ENCODE measurements at places on chromosomes 1 and 21. TPM values are rescaled to one million over a fixed set of nuclear protein-coding genes. Genes with fewer than 3 reads are reported as not detected.
A peak's percentile ranks its signal among the peaks of the same experiment; 100 is the strongest.

GRCh38 chr21:33149181-33149580 is 79.2 kb downstream of the OLIG1 start:
- DNase-seq: no peak
- H3K4me1 ChIP-seq: no peaks in the 10 kb centered on the region
- no peak overlapping the region for H3K27ac ChIP-seq
- H3K27me3 ChIP-seq: peaks cover 15% of the 10 kb centered on the region
- no peak overlapping the region for H3K4me3 ChIP-seq

The FAM78B gene
- total RNA-seq: not detected

GRCh38 chr1:207867136-207868109 is 43.5 kb downstream of the CD34 start:
- H3K4me1 ChIP-seq: peaks cover 22% of the 10 kb centered on the region
- peak overlapping the region; percentile 64 for H3K4me3 ChIP-seq

GRCh38 chr1:204983881-204984280 is 59.1 kb upstream of the CNTN2 start:
- H3K36me3 ChIP-seq: no peaks in the 10 kb centered on the region
- H3K27me3 ChIP-seq: peaks cover 11% of the 10 kb centered on the region
- no peaks in the 10 kb centered on the region for H3K4me1 ChIP-seq
- no peak overlapping the region for H3K4me3 ChIP-seq

The ARHGEF19 gene
- 6.2 TPM for total RNA-seq

DNA sequence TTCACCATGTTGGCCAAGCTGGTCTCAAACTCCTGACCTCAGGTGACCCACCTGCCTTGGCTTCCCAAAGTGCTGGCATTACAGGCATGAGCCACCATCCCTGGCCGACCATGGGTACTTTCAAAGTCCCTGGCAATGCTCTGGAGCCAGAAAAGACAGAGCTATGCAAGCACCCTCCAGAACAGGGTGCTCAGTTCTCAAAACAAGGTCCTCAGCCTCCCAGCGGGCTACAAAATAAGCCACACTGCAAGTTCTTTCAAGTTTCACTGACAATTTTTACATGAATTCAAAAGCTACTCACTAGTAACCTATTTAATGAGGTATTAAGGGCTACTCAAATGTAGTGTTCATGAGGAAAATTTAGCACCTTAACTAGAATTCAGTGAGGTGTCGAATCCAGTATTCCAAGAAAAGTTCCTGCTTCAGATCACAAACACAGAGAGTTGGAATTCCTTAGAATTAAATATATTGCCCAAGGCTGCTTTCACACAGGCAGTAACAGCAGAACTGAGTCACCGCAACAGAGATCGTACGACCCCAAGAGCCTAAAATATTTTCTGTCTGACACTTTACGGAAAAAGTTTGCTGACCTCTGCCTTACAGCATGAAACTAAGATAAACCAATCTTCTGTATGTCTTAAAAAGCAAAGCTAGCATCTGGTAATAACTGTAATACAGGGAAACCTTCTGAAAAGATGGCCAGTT is 60.7 kb downstream of the HSF2BP start:
- no peaks in the 10 kb centered on the region for H3K36me3 ChIP-seq
- no peak overlapping the region for H3K4me3 ChIP-seq

DNA sequence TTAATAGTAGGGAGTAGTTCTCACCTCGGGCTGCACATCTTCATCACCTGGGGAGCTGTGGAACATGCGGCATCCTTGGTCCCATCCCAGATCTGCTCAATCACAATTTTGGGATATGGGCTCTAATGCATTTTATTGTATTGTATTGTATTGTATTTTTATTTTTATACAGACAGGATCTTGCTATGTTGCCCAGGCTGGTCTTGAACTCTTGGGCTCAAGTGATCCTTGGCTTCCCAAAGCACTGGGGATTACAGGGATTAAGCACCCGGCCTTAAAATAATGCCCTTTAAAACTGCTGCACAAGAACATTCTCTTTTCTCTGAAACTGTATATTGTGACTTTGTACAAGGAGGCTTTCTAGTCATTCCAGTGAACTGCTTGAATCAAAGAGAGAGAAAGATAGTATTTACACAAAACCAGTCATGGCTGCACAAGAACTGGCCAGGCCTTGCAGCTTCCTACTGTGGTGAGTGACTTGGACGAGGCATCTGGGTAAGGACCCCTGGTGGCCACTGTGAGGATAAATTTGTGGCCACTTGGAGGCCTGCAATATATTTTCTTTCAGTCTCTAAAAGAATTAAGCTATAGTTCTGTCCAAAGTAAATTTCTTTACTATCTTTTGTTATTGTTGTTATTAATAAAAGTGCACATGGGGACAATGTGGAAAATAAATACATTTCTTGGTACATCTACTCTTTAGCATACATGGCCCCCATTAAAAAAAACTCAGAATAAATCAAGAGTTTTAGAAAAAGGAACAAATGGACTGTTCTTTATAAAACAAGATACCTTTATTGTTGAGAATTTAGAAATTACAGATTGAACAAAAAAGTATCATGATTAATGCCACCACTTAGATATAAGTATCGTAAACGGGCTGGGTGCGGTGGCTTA is 48.0 kb downstream of the TBCE start:
- peak; percentile 70 for DNase-seq
- H3K4me3 ChIP-seq: no peak overlapping the region
- no peaks in the 10 kb centered on the region for H3K27me3 ChIP-seq
- no peak overlapping the region for H3K27ac ChIP-seq
- no peaks in the 10 kb centered on the region for H3K36me3 ChIP-seq

The PTGS2 gene
- total RNA-seq: 24.1 TPM

- H3K4me3 ChIP-seq: no peak overlapping the region
- no peak overlapping the region for H3K27ac ChIP-seq
- DNase-seq: no peak
Measured at GRCh38 chr1:108878678-108879077, 1.9 kb downstream of the GPSM2 start.

DNA sequence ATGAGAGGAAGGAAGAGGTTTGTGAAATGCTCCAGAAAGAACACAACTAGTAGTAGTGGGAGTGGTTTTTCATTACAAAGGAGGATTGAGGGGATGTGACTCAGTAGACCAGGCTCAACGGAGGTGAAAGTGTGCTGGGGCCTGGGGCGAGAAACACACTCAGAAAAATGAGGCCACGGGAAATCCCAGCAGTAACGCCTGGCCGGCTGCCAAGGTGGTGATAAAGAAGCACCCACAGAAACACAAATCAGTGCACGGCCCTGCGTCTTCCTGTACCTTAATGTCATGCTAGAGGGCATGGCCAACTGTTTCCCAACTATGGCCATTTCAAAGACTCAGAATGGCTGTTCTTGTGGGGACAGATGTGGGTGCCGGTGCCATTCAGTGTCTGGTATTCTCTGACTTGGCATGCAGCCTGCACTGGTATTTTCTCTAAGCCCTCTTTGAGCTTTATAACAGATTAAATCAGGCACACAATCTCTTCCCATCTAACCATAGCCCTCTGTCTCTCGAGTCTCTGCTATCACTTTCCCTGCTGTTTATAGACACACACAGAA is 38.2 kb downstream of the URB2 start:
- no peaks in the 10 kb centered on the region for H3K27me3 ChIP-seq
- no peak overlapping the region for H3K4me3 ChIP-seq
- DNase-seq: peak; percentile 85
- peaks cover 17% of the 10 kb centered on the region for H3K4me1 ChIP-seq
- H3K27ac ChIP-seq: peak overlapping the region; percentile 43

- DNase-seq: peak; percentile 59
- H3K36me3 ChIP-seq: no peaks in the 10 kb centered on the region
- H3K4me1 ChIP-seq: peaks cover 18% of the 10 kb centered on the region
- H3K27me3 ChIP-seq: no peaks in the 10 kb centered on the region
- H3K4me3 ChIP-seq: no peak overlapping the region
Measured at GRCh38 chr1:207240325-207241101, 81.0 kb upstream of the CD55 start.

DNA sequence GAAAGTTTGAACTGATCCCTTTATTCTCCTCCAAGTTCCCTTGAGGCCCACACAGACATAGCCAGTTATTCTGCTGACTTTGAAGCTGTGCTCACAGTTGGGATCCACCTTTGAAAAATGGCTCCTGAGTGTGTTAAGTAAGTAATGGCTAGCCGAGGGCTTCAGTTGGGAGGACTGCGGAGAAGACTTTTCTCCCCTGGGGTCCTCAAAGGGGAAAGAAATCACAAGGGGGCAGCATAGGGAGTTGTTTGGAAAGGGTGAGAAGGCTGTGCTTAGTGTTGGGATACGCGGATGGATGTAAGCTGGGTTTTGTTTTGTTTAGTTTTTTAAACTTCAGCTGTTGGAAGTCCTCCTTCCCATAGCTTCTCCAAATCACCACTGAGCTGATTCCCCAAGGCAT is 8.3 kb downstream of the PGM1 start:
- DNase-seq: no peak
- no peaks in the 10 kb centered on the region for H3K27me3 ChIP-seq
- no peaks in the 10 kb centered on the region for H3K4me1 ChIP-seq
- no peak overlapping the region for H3K27ac ChIP-seq
- no peak overlapping the region for H3K4me3 ChIP-seq

DNA sequence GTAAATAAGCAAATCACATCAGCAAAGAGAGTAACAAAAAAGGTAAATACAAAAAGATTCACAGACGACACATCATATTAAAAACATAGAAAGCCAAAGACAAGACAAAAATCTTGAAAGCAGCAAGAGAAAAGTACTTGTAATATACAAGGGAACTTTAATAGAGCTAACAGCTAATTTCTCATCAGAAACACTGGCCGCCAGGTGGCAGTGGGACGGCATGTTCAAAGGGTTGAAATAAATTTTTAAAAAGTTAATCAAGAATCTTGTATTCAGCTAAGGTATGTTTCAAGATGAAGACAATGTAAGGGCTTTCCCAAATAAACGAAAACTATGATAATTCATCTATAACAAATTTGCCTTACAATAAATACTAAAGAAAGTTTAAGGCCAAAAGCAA is 358.1 kb downstream of the LRRIQ3 start:
- no peak for DNase-seq
- H3K27me3 ChIP-seq: no peaks in the 10 kb centered on the region
- H3K36me3 ChIP-seq: no peaks in the 10 kb centered on the region
- H3K4me1 ChIP-seq: no peaks in the 10 kb centered on the region
- no peak overlapping the region for H3K4me3 ChIP-seq
- H3K27ac ChIP-seq: no peak overlapping the region

GRCh38 chr1:119093721-119094120 is 46.7 kb downstream of the WARS2 start:
- no peak overlapping the region for H3K27ac ChIP-seq
- DNase-seq: no peak
- no peak overlapping the region for H3K4me3 ChIP-seq
- no peaks in the 10 kb centered on the region for H3K36me3 ChIP-seq
- H3K27me3 ChIP-seq: no peaks in the 10 kb centered on the region
- H3K4me1 ChIP-seq: no peaks in the 10 kb centered on the region

The CALML6 gene
- total RNA-seq: 0.85 TPM

The STPG1 gene
- total RNA-seq: 10.2 TPM

DNA sequence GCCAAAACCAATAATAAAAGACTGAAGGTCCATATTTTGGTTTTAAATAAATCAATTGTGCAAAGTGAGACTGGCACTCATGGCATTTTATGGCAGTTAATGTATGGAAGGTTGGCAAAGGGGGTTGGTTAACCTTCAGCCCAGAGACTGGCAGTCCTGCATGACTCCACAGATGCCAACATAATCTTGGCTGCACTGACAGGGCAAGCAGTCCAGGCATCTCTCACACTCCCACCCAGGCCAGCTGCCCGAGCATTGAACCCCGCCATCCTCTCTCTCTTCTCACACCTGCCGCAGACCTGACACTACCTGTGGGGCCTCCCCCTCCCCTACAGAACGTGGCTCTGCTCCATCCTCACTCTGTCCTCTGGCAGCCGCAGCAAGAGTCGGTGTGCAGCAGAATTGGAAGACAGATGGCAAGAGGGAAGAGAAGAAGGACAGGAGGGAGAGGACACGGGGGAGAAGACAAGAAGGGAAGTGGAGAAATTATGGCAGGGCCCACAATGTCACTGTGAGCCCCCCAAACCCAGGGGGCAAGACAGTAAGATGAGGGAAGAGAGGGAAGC is 43.7 kb downstream of the ITPKB start:
- DNase-seq: no peak
- no peak overlapping the region for H3K27ac ChIP-seq
- H3K4me3 ChIP-seq: no peak overlapping the region
- H3K4me1 ChIP-seq: peaks cover 22% of the 10 kb centered on the region
- H3K36me3 ChIP-seq: no peaks in the 10 kb centered on the region

- DNase-seq: peak; percentile 48
- H3K27ac ChIP-seq: no peak overlapping the region
- no peak overlapping the region for H3K4me3 ChIP-seq
- H3K4me1 ChIP-seq: no peaks in the 10 kb centered on the region
- peaks cover 3% of the 10 kb centered on the region for H3K27me3 ChIP-seq
Measured at GRCh38 chr1:84781946-84782771, 91.9 kb upstream of the SSX2IP start.

DNA sequence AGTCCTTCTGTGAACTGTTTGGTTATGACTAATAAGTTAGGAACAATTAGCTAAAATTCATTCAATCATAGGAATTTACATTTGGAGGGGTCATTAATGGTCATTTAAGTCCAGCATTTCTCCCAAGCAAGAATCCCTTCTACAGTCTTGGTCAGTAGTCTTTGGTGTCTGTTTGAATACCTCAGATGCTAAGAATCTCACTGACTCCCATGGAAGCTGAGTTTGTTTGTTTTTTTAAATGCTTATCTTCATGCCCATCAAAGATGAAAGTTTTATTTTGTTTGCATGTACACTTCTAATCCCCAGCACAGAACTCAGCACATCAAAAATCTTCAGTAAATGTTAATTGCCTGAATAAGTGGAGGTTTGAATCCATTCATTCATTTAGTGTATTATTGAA is 41.3 kb upstream of the SLC44A3 start:
- H3K4me3 ChIP-seq: no peak overlapping the region
- DNase-seq: no peak
- peaks cover 8% of the 10 kb centered on the region for H3K4me1 ChIP-seq
- no peaks in the 10 kb centered on the region for H3K27me3 ChIP-seq
- no peaks in the 10 kb centered on the region for H3K36me3 ChIP-seq

The TMCO4 gene
- total RNA-seq: 9.0 TPM

The LORICRIN gene
- total RNA-seq: not detected

- H3K4me1 ChIP-seq: peaks cover 14% of the 10 kb centered on the region
- H3K4me3 ChIP-seq: no peak overlapping the region
- H3K27ac ChIP-seq: no peak overlapping the region
- H3K27me3 ChIP-seq: no peaks in the 10 kb centered on the region
- H3K36me3 ChIP-seq: no peaks in the 10 kb centered on the region
- DNase-seq: peak; percentile 82
Measured at GRCh38 chr1:99613716-99614115, 32.2 kb upstream of the PALMD start.

DNA sequence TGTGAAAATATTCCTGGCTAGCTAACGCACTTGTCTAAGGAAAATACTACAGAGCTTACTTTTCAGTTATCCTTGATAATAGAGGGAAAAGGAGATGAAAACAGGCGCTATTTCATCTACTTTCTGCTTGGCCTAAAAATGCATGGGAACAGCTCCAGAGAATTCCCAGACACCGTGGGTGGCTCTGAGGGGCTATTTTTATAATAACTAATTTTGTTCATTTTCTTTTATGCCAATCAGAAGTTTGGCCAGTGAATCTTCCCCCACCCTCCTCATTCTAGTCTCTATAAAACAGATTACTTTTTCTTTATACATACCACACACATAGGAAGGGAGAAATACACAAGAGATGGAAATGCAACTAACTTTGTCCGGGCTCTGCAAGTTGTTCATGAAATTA is 322.9 kb downstream of the SETD4 start:
- no peak overlapping the region for H3K27ac ChIP-seq
- peaks cover 4% of the 10 kb centered on the region for H3K4me1 ChIP-seq
- DNase-seq: no peak
- no peaks in the 10 kb centered on the region for H3K36me3 ChIP-seq
- no peak overlapping the region for H3K4me3 ChIP-seq

The KRTAP12-2 gene
- not detected for total RNA-seq

All from endothelial cell of umbilical vein (primary cell).